ENCODE measurements at places on chromosomes 1 and 21.

- DNase-seq = no peak
Observed at GRCh38 chr1:180156201-180156600, 1.5 kb downstream of the QSOX1 start.

DNA sequence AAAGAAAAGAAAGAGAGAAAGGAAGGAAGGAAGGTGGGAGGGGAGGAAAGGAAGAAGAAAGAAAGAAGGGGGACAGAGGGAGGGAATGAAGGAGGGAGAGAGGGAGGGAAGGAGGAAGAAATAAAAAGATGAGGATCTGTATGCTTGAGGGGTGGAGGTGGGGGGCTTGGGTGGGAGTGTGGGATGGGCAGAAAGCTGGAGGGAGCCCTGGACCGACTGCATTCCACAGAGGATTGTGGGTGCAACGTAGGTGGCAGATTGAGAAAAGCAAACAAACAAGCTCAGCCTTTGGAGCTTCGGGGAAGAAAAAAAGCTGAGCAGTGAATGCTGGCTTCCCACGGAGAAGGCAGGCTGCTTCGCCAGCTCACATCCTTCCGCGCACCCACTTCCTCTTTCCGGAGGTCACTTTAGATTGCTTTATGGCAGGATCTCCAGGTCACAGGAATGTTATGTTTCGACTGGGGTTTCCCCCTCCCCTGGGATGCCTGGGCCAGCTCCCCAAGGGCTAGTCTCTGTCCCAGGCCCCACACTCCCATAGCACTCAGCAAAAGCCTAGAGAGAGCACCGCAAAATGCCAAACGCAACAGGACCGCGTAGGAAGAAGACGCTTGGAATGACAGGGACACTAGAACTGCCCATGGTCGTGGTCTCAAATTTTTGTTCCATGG, 20.7 kb upstream of the LGALS8 start:
- no peak for DNase-seq

- DNase-seq = no peak
Observed at GRCh38 chr1:194267021-194267420, 1080.6 kb upstream of the B3GALT2 start.

GRCh38 chr21:30332681-30333080, 4.8 kb downstream of the KRTAP27-1 start:
- no peak for DNase-seq

DNA sequence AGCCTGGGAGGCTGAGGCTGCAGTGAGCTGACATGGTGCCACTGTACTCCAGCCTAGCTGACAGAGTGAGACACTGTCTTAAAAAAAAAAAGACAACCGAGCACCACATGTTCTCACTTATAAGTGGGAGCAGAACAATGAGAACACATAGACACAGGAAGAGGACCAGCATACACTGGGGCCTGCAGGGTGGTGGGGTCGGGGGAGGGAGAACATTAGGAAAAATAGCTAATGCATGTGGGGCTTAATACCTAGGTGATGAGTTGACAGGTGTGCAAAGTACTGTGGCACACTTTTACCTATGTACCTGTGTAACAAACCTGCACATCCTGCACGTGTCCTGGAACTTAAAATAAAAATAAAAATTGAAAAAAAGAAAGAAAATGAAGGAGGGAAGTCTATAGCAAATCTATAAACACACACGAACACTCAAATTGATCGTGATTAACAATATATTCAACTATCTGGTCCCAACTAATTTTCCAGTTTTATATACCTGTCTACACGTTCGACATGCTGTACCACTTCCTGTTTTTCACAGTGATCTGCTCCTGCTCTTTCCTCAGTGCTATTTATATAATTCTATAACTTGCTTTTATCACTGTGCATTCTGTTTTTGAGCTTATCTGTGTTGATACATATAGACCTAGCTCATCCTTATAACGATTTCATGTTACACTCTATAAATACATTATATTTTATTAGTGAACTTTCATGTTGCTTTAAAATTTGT, 27.2 kb downstream of the AK5 start:
- no peak for DNase-seq

- no peak for DNase-seq
Observed at GRCh38 chr1:93081716-93082115, 2.6 kb downstream of the MTF2 start.

DNA sequence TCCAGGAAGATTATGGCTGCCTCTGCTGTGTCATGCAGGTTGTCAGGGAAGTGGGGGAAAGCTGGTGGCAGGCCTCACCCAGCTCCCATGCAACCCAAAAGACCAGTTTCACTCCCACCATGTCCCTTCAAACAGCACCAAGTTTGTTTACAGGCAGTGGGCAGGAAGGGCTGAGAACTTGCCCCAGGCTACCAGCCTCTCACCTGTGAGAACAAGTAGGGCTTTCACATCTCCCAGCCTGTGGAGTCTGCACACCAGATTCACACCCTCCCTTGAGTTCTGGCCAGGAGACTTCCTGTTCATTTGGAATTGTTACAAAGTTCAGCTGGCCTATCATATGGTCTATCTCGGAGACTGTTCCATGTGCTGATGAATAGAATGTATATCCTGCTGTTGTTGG, 27.8 kb downstream of the RPAP2 start:
- no peak for DNase-seq

DNA sequence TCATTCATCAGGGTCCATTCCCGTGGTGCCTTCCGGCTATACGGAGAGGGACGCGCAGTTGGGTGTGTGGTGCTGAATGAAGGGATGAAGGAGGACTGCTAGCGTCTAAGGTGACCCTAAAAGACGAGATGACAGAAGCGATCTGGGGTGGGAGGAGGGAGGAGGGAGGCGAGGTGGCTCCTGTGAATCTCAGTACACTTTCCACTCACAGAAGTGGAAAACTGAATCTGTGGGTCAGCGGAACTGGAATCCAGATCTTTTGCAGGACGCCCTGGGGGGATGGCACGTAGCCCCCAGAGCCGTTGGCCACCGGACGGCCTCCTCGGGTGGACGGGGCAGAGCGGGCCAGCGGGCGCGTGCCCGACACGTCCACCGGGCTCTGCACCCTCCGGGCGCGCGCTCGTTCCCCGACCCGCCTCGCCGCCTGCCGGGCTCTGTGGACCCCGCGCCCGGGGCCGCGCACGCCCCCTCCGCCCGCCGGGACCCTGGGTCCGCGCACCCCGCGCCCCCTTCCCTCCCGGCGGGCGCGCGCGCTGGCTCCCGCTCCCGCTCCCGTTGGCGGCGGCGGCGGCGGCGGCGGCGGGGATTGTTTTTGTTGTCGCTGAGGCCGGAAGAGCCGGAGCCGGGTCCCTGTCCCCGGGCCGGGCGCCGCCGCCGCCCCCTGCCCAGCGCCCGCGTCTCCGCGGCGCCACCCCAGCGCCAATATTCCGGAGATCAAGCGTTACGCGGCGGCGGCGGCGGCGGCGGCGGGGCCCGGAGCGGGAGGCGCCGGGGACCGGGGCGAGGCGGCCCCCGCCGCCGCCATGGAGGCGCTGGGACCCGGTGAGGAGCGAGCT, at the start of gene AGO4:
Gene AGO4, plus strand, starts transcription at position 403 of the 836 bp plus-strand sequence. Its CDS starts 401 bp downstream, at position 804.
- no peak for DNase-seq

DNA sequence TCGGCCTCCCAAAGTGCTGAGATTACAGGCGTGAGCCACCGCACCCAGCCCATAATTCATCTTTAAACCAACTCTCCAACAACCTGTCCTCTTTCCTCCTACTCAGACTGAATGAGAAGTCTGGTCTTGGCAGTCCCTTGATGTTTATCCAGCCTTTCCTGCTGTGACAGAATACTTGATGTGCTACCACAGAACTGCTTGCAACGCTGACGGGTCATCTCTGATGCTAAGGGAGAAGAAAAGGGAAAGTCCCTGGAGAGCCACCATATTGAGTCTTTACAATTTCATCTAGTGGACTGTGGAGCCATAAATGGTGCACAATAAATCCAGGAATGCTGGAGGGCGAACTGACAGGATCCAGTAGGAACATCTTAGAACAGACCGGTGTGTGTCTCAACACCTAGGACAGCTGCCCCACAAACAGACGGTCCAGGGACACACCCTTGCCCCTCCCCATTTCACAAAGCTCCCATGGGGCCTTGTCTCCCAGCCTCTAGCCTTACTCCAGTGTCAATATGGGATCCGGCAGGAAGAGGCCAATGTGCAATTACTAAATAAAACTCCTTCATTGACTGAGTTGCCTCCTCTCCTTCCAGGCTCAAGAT, 30.7 kb downstream of the JAK1 start:
- no peak for DNase-seq

DNA sequence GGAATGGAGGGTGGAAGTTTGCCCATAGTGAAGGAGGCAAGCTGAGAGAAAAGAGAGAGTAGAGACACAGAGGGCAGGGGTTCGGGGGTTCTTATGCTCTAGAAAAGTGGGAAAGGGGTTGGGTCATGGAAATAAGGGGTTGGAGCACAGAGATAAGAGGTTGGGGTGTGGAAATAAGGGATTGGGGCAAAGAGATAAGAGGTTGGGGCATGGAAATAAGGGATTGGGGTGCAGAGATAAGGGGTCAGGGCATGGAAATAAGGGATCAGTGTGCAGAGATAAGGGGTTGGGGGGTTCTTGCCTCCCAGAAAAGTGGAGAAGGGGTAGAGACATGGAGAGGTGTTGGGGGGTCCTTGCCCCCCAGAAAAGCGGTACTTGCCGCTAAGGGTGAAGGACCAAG, 56.2 kb downstream of the SFPQ start:
- no peak for DNase-seq

Data from NCI-H1436 treated with DMSO at 0.1 percent for 48 hours (cell line).